ENCODE measurements at places on chromosomes 13 and 19.

DNA sequence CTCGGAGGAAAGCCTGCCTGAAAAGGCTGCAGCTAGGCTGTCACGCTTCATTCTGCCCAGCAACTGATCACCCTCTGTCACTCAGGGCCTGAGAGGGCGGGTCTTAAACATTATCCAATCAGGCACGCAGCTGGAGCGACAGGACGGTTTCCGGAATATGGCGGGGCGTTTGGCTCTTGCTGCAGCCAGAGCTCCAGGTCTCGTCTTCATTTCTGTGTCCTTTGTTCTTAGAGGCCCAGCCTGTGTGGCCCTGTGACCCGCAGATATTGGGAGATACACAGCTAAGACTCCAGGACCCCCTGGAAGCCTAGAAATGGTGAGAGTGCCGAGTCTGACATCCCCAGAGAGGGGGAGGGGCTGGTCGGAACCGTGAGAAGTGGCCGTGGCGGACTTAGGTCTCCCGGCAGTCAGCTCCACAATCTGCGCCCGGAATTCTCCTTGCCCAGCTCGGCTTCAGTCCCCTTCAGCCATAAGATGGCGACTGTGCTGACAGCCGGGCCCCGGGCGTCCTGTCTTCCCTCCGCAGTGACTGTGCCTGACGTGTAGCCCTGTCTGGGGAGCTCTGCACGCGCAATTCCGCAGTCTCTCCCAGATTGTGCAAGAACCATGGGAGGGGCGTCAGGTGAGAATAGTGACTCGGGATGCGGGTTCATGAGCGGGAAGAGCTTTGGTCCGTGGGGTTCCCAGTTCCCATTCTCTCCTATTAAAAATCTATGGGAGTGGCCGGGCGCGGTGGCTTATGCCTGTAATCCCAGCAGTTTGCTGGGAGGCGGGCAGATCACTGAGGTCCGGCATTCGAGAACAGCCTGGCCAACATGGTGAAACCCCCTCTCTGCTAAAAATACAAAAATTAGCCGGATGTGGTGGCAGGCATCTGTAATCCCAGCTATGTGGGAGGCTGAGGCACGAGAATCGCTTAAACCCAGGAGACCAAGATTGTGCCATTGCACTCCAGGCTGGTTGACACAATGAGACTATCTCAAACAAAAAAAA is at the start of gene ZNF429:
Gene ZNF429 (plus strand): TSS at position 144 of the 993 bp plus-strand sequence. CDS start 170 bp downstream, at position 314.
- peak within 1 kb of the TSS; percentile 94 for H3K27ac ChIP-seq
- H3K36me3 ChIP-seq, result no peaks in the 10 kb centered on the region
- H3K4me3 ChIP-seq, result peak within 1 kb of the TSS; percentile 100

- no peak overlapping the region for H3K4me3 ChIP-seq
- no peaks in the 10 kb centered on the region for H3K36me3 ChIP-seq
Observed at GRCh38 chr13:72523049-72523448, 204.4 kb downstream of the MZT1 start.

DNA sequence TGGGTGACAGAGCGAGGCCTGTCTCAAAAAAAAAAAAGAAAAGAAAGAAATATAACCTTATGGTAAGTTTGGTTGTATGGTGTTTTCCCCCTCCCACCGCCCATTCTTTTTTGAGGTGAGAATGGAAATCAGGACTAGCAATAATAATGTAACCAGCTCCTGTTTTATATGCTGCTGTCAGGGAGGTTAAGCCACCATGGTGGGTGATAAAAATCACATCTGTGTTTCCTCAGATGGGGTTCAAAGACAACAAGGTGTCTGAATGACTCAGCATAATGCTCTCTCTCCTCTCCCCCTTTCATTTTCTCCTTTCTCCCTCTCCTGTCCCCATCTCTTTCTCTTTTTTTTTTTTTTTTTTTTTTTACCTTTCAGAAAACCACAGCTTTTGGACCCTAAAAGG is 28.3 kb upstream of the GARRE1 start:
- no peak overlapping the region for H3K4me3 ChIP-seq
- H3K27ac ChIP-seq, result peak overlapping the region; percentile 12
- peaks cover 46% of the 10 kb centered on the region for H3K36me3 ChIP-seq
- no peak for DNase-seq
- H3K4me1 ChIP-seq, result peaks cover 6% of the 10 kb centered on the region
- H3K27me3 ChIP-seq, result no peaks in the 10 kb centered on the region

GRCh38 chr19:45448887-45449299 is 18.9 kb upstream of the FOSB start:
- no peak overlapping the region for H3K27ac ChIP-seq
- DNase-seq, result no peak
- no peaks in the 10 kb centered on the region for H3K36me3 ChIP-seq
- H3K27me3 ChIP-seq, result no peaks in the 10 kb centered on the region

GRCh38 chr19:38583219-38583984 is 34.4 kb downstream of the MAP4K1 start:
- no peak for DNase-seq
- no peaks in the 10 kb centered on the region for H3K27me3 ChIP-seq
- H3K4me3 ChIP-seq, result no peak overlapping the region

DNA sequence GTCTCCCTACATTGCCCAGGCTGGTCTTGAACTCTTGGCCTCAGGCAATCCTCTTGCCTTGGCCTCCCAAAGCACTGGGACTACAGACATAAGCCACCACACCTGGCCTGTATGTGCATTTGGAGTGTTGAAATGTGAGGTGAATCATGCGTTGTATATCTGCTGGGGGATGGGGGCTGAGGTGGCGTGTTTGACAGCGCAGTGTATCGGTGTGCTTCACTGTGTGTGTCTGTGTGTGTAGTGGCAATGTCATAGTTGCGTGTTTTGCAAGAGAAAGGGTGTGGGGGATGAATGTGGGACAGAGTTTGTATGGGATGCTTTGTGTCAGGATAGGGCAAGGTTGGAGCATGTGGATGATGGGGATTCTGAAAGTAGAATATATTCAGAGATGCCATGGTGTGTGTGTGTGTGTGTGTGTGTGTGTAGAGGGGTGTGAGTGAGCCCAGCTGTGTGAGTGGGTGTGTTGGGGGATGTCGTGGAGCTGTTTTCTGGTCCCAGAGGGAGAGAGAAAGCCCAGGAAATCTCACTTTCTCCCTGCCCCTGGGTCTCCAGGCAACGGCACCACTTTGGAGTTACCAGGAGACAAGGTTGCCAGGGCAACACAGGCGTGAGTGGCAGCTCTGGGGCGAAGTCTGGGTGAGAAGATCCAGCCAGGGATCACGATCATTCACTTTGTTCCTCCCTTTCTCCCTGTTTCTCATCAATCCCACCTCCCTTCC is 1.1 kb upstream of the SWSAP1 start:
- no peaks in the 10 kb centered on the region for H3K36me3 ChIP-seq
- DNase-seq, result no peak
- peak overlapping the region; percentile 92 for H3K4me3 ChIP-seq
- H3K27me3 ChIP-seq, result no peaks in the 10 kb centered on the region
